ENCODE measurements at places on chromosomes 5 and 9.

GRCh38 chr5:75648712-75649111, 37.5 kb downstream of the ANKDD1B start:
- no peak for DNase-seq

- no peak for DNase-seq
Measured at GRCh38 chr9:431701-432100, 217.0 kb downstream of the DOCK8 start.

- no peak for DNase-seq
Measured at GRCh38 chr9:134800791-134801339, 79.7 kb upstream of the FCN2 start.

- DNase-seq: no peak
Measured at GRCh38 chr9:81321551-81321950, 367.8 kb downstream of the TLE1 start.

DNA sequence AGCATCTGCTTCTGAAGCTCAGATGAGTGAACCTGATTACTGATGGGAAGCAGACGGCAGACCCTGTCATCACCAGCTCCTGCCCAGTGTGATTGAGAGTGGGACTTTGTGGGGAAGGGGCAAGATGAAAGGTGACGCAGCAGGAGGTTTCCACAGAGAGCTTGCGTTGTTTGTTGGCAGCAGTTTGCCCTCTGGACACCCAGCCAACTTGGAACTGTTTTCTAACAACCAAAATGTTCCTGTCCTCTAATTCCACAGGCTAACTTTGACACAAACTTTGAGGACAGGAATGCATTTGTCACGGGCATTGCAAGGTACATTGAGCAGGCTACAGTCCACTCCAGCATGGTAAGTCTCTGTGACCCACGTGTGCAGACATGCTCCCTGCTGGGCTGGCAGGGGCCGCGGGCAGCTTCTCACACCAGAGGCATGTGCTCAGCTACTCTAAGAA, 20.9 kb downstream of the CYFIP2 start:
- no peak for DNase-seq

GRCh38 chr5:65252977-65253376, 228.7 kb downstream of the ADAMTS6 start:
- no peak for DNase-seq

DNA sequence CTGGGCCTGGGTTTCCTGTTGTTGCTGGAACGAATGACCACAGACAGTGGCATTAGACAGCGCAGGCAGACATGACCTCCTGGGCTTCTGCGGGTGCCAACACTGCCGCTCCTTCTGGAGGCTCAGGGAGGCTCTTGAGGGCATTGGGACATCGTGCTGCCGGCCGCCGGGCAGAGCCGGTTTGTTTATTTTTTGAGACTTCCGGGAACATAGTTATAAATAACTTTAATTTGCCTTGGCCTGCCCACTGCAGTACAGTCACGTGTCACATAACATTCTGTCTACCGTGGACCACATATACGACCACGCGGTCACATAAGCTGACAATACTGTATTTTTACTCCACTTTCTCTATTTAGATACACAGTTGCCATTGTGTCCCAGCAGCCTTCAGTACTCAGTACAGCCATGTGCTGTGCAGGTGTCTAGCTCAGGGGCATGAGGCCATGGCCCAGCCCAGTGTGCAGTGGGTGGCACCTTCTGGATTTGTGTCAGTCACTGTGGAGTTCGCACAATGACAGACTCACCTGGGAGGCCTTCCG, 8.2 kb upstream of the TOR4A start:
- no peak for DNase-seq

- DNase-seq: no peak
Measured at GRCh38 chr5:156124708-156125107, 202.3 kb upstream of the SGCD start.

DNA sequence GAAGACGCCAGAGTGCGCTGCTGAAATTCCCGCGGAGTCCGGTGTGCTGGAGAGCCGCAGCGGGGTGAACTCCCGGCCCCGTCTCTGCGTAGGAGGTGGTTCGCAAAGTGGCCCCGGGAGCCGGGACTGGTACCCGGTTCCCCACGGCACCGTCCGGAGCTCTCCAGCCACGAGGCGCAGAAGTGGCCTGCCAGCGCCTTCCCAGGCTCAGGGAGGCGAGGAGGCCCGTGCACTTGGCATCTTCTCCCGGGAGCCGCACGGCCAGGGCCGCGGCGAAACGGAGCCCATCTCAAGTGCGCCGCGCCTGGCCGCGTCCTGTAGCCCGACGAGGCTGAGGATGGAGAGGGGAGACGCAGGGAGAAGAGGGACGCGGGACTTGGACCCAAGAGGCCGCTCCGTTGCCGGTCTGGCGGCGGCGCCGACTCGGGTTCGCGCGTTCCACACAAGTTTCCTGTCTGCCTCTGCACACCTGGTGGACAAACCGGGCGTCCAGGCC, 1.1 kb upstream of the IRX1 start:
- DNase-seq: no peak

- DNase-seq: no peak
Measured at GRCh38 chr9:126097679-126098078, 228.9 kb upstream of the MVB12B start.

- DNase-seq: no peak
Measured at GRCh38 chr5:157026789-157027424, 32.0 kb downstream of the HAVCR1 start.

GRCh38 chr5:147532156-147532555, 22.3 kb upstream of the DPYSL3 start:
- DNase-seq: no peak

DNA sequence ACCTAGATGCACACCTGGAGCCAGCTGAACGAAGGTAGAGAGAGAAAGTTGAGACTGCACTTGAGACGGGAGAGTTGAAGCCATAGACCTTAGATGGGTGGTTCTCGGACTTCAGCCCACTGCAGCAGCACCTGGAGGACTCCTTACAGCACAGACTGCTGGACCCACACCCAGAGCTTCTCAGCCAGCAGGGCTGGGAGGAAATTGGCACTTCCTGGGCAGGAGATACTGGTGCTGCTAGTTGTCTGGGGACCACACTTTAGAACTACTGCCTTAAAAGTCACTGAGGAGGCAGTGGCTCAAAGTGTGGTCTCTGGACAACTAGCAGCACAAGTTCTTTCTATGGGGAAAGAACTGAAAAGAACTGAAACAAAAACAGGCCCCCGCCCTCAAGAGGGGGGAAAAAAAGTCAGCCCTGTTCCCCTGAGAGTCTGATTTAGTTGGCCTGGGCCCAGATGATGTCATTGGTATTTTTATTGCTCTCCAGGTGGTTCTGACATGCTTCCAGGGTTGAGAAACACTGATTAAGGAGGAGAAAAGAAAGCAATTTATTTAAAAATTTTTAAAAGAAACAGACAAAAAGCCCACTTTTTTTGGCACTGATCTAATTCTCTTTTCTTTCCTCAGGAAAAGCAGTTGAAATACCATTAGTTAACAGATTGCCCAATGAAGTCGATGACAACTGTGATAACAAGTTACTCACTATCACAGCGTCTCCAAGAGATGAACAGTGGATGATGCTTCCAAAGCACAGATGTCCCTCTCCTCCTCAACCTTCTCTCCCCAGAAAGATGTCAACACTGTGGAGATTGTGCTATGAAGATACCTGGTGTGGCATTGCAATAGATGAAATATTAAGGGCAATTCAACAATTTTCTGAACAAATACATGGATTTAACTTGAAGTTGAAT, 73.6 kb upstream of the ADAMTS16 start:
- no peak for DNase-seq

DNA sequence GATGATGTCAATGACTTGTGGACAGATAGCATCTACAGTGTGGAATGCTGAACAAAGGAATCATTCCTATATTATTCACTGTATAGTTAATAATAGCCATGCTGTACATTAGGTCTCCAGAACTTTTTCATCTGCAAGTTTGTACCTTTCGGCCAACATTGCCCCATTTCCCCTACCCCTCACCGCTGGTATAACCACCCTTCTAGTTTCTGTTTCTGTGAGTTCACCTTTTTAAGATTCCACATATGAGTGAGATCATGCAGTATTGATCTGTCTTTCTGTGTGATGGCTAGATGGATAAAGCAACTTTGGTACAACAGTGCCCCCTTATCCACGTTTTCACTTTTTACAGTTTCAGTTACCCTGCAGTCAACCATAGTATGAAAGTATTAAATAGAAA, 18.8 kb upstream of the ALDH1B1 start:
- no peak for DNase-seq

GRCh38 chr9:14554886-14555285, 138.3 kb downstream of the ZDHHC21 start:
- DNase-seq: no peak

GRCh38 chr5:180315762-180316212, 23.9 kb upstream of the MAPK9 start:
- DNase-seq: peak; percentile 70

- DNase-seq: no peak
Measured at GRCh38 chr5:96572864-96573512, 89.2 kb upstream of the CAST start.

GRCh38 chr9:4980086-4980727, 4.9 kb upstream of the JAK2 start:
- no peak for DNase-seq

DNA sequence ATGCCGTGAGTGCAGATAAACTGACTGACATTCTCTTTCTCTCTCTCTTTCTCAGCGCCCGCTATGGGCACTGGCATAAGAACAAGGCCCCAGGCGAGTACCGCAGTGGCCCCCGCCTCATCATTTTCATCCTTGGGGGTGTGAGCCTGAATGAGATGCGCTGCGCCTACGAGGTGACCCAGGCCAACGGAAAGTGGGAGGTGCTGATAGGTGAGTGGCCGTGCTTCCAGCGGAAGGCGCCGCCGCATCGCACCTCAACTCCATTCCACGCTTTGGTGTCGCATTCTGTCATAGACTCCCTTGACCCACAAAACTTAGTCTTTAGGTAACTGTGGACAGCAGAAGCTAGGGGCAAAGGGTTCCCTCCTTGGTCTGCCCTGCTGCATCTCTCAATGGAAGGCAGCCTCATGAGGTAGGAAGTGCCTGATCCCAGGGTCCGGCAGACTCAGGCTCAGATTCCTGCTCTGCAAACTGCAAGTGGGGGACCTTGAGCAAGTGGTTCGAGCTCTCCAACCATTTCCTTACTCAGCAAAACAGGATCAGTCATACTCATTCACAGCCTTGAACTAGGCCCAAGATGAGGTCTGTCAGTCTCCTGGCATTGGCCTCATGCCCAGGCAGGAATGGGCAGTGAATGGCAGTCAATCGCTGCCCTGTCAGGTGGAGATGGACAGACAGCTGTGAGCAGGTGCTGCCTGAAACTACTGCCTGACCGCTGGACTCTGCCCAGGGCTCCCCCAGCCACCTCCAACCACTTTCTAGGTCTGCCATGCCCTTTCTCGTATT, 24.2 kb upstream of the CFAP157 start:
- no peak for DNase-seq

DNA sequence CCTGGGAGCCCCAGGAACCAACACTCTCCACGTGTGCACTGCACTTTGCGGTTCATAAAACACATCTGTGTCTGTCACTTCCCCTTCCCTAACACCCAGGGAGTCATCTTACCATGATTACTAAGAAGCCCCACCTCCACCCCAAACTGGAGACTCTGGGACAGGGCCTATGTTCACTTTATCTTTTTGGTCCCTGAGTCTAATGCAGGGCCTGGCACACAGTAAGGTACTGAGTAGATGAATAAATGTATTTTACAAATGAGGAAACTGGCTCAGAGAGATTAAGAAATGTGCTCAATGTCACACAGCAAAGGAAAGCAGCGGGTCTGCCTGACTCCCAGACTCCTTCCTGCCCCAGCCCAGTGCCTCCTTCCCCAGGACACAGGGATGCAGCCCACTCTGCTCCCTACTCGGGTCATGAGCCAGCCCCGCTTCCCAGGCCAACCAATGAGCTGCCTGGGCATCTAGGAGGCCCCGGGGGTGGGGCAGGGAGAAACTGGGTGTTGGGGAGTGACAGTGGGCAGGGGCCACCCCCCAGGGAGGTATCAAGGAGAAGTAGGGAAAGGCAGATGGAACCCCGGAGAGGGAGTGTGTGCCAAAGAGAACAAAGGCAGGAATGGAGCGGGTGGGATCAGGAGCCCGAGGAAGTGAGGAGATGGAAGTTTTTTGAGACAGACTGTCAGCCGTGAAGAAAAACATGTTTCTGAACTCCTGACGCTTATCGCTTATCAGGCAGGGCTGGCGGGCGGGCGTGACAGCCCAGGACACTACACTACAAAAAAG, 30.5 kb downstream of the SHB start:
- DNase-seq: no peak

- DNase-seq: no peak
Measured at GRCh38 chr9:77290373-77290772, 113.0 kb downstream of the VPS13A start.

GRCh38 chr9:75964427-75964826, 74.0 kb downstream of the PCSK5 start:
- DNase-seq: no peak

GRCh38 chr5:151039665-151040064, 19.3 kb downstream of the GPX3 start:
- DNase-seq: no peak

- DNase-seq: no peak
Measured at GRCh38 chr5:97888439-97888838, 705.4 kb upstream of the RIOK2 start.

GRCh38 chr5:74325866-74326265, 314.7 kb downstream of the ENC1 start:
- DNase-seq: no peak

- DNase-seq: no peak
Measured at GRCh38 chr5:132396589-132397031, 27.1 kb downstream of the SLC22A5 start.

DNA sequence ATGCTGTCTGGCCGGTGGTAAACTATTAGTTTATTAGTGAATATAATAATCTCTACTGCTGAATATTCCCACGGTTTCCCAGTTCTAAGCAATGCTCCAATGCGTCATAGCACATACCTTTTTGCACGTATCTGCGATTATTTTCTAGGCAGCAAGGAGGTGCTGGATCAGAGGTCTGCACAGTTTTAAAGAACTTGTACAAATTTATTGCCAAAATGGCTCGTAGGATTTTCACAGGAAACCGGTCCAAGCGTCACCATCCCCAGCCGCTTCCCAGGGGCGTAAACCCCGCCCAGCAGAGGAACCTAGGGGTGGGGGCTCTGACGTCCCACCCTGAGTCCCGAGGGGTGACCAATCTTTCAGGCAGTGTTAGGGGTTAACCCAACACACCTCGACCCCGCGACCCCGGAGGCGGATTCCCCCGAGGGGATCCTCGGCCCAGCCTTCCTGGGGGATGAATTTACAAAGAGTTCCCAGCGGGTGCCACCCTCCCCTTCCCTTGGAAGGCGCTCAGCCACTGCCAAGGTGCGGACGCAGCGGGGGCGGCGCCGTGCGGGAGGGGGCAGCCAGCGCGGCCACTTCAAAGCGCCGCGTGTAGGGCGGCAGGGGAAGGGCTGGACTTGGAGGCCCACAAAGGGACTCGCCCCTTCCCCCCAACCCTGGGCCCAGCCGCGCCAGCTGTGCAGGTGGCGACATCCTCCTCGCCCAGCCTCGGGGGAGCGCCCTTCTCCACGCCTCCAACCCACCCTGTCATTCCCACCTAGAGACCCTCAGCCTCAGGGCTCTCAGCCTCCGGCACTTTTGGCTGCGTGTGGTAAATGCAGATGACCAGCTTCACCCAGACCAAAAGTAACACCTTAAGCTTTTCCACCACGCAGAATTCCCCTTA, 43.5 kb upstream of the TCF7 start:
- DNase-seq: no peak

Data from activated CD4-positive, alpha-beta T cell treated with anti-CD3 and anti-CD28 coated beads, Interleukin-2, amount 50 U/mL, for 4 hours (primary cell).